GM23248 (cell line): ENCODE measurements at places on chromosomes 16 and 17. TPM values are rescaled to one million over a fixed set of nuclear protein-coding genes. Genes with fewer than 3 reads are reported as not detected.

DNA sequence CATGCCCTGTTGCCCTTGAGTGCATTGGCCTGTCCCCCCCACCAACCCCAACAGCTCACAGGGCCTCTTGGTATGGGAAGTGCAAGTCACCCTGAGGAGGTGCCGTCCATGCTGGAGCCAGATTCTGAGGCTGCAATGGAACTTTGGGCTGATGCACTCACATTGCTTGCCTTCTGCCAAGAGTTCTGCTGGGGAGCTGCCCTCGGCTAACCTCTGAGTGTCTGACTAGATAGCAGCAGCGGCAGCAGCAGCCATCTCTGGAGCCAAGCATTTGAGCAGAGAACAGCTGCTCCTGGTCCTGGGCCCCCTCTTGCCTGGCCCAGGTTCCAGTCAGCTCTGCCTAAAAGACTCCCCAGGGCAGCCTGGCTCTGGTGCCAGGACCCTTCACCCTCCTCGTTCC, 61.5 kb downstream of the GNAO1 start:
- H3K4me1 ChIP-seq = no peaks in the 10 kb centered on the region
- H3K36me3 ChIP-seq = no peaks in the 10 kb centered on the region
- no peak overlapping the region for H3K27ac ChIP-seq
- no peak overlapping the region for H3K4me3 ChIP-seq
- H3K27me3 ChIP-seq = no peaks in the 10 kb centered on the region
- no peak for DNase-seq

Gene PPY
- polyA plus RNA-seq = not detected in 2 replicates

DNA sequence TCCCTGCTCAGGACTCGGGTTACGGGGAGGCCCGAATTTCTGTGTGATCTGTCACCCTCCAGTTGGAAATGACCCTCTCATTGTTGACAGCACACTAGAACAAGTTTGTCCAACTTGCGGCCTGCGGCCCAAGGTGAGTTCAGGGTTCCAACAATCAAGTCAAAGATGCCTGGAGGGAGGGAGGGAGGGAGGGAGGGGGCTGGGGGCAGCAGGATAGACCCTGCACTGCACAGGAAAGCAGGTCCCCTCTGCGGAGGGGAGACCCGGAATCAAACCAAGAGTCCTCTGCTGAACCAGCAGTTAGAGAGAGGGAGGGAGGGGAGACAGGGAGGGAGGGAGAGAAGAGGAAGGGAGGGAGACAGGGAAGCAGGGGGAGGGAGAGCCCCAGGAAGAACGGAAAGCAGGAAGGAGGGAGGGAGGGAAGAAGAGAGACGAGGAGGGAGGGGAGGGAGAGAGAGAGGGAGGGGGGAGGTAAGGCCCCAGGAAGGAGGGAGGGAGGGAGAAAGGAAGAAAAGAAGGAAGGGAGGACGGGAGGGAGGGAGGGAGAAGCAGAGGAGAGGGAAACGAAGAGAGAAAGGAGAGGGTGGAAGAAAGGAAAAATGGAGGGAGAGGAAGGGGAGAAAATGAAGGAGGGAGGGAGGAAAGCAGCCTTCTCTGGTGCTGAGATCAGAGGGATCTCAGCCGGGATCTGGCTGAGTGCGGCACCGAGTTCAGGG, 96.7 kb upstream of the CDH5 start:
- H3K36me3 ChIP-seq = no peaks in the 10 kb centered on the region
- H3K27ac ChIP-seq = no peak overlapping the region
- no peaks in the 10 kb centered on the region for H3K27me3 ChIP-seq
- H3K4me3 ChIP-seq = peak overlapping the region; percentile 46; the same call in 1 of the 2 replicates
- no peak for DNase-seq
- H3K4me1 ChIP-seq = peaks cover 40% of the 10 kb centered on the region

Gene KRTAP4-1
- not detected in 2 replicates for polyA plus RNA-seq

DNA sequence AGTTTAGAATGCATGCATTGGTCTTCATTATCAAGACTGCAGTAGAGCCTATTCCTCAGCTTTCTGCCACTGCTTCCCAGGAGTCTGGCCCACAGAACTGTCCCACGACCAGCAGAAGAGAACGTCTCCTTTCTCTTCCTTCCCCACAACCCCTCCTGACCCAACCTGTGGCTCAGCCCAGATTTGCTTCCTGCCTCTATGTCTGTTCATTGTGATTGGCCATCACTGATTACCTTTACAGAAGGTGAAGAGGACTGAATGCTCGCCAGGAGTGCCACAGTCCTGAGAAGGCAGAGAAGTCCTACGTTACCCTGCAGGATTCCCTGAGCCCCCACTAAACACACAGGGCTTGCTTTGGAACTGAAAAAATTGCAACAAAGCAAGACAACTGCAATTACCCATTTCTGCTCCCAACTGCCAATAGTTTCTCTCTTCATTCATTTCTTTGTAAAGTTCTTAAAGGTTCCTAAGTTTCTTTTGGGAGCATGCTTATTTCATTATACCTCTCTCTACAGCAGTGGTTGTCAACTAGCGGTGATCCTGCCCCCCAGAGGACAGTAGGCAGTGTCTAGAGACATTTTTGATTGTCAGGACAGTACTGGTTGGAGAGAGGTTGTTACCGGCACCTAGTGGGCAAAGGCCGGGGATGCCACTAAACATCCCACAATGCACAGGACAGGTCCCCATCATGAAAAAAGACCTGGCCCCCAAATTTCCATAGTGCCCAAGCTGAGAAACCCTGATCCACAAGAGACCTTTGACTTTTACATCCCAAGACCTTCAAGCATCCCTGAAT, 4.5 kb upstream of the NAT9 start:
- H3K36me3 ChIP-seq = no peaks in the 10 kb centered on the region
- no peaks in the 10 kb centered on the region for H3K27me3 ChIP-seq
- DNase-seq = no peak
- 0 out of 2 replicates have a peak, but pooled peaks cover 7% of the 10 kb centered on the region for H3K4me1 ChIP-seq
- no peak overlapping the region for H3K4me3 ChIP-seq
- H3K27ac ChIP-seq = no peak overlapping the region

GRCh38 chr17:20156196-20157000, 147.2 kb downstream of the SPECC1 start:
- peak overlapping the region; percentile 74 for H3K4me3 ChIP-seq
- H3K36me3 ChIP-seq = no peaks in the 10 kb centered on the region
- no peak overlapping the region for H3K27ac ChIP-seq
- DNase-seq = peak; percentile 47
- peaks cover 16% of the 10 kb centered on the region for H3K27me3 ChIP-seq
- H3K4me1 ChIP-seq = no peaks in the 10 kb centered on the region

- H3K27me3 ChIP-seq = no peaks in the 10 kb centered on the region
- H3K4me3 ChIP-seq = no peak overlapping the region
- H3K36me3 ChIP-seq = peaks cover 13% of the 10 kb centered on the region
- H3K4me1 ChIP-seq = peaks cover 7% of the 10 kb centered on the region
These were observed 8.8 kb downstream of the RPL19 start for GRCh38 chr17:39208893-39209292.

- DNase-seq = no peak
- peaks cover 29% of the 10 kb centered on the region for H3K36me3 ChIP-seq
- H3K4me3 ChIP-seq = no peak overlapping the region
- no peaks in the 10 kb centered on the region for H3K4me1 ChIP-seq
- H3K27me3 ChIP-seq = no peaks in the 10 kb centered on the region
These were observed 89.5 kb downstream of the CDH11 start for GRCh38 chr16:65032387-65032786.

DNA sequence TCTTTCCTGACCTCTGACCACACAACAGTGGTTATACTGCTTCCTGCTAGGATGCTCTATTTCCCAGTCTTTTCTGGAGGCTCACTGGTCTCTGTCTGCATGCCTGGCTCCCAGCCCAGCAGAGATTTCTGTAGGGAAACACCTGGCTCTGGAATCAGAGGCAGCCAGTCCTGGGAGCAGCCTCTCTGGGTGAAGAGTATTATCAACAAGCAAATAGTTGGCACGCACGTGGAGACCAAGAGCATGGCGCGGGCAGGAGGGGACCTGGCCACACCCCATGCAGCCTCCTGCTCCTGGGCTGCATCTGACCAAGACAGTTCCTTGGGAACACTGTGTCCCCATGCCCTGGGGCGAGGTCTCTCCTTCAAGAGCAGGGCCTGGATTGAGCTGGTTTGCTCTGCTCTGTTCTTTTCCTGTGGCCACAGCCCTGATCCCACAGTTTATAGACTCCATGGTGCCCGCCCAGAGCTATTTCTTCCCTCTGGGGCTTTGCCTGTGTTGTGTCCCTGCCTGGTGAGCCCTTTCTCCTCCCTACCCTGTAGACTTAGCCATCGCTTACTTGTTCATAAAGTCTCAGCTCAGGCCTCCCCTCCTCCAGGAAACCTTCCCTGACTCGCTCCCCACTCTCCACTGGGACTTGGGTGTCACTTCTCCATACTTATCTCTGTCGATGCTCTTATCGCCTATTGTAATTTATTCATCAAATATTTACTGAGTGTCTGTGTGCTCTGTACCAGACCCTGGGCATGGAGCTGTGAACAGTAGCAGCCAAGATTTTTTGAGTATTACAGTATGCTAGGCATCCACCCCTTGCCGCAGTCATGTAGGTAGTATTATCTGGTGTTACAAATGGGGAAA, 60.6 kb downstream of the SCNN1B start:
- no peak overlapping the region for H3K27ac ChIP-seq
- H3K27me3 ChIP-seq = no peaks in the 10 kb centered on the region
- H3K4me1 ChIP-seq = no peaks in the 10 kb centered on the region
- no peaks in the 10 kb centered on the region for H3K36me3 ChIP-seq
- no peak overlapping the region for H3K4me3 ChIP-seq

GRCh38 chr16:24896439-24896838, 50.7 kb downstream of the SLC5A11 start:
- no peak for DNase-seq
- no peak overlapping the region for H3K4me3 ChIP-seq
- H3K4me1 ChIP-seq = no peaks in the 10 kb centered on the region
- no peaks in the 10 kb centered on the region; the same call in 1 of the 2 replicates for H3K27me3 ChIP-seq
- no peaks in the 10 kb centered on the region for H3K36me3 ChIP-seq
- H3K27ac ChIP-seq = no peak overlapping the region

Gene CORO7
- polyA plus RNA-seq = 5.9 and 7.3 TPM in 2 replicates

DNA sequence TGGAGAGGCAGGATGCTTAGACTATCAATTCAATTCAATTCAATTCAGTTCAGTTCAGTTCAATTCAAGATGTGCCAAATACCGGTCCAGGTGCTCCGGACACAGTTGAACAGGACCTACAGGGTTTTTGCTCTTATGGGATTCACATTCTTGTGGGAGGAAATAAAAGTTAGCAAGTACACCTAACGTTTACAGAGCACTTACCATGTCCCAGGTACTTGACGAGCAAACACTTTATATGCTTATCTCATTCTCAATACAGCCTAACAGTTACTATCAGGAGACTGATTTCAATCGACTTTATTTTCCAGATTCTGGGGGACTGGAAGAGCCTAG, 467 bp upstream of the GDE1 start:
- no peaks in the 10 kb centered on the region for H3K27me3 ChIP-seq
- peak overlapping the region; percentile 81 for H3K4me3 ChIP-seq
- peaks cover 3% of the 10 kb centered on the region for H3K4me1 ChIP-seq
- DNase-seq = no peak
- peak overlapping the region; percentile 69; the same call in 1 of the 2 replicates for H3K27ac ChIP-seq

DNA sequence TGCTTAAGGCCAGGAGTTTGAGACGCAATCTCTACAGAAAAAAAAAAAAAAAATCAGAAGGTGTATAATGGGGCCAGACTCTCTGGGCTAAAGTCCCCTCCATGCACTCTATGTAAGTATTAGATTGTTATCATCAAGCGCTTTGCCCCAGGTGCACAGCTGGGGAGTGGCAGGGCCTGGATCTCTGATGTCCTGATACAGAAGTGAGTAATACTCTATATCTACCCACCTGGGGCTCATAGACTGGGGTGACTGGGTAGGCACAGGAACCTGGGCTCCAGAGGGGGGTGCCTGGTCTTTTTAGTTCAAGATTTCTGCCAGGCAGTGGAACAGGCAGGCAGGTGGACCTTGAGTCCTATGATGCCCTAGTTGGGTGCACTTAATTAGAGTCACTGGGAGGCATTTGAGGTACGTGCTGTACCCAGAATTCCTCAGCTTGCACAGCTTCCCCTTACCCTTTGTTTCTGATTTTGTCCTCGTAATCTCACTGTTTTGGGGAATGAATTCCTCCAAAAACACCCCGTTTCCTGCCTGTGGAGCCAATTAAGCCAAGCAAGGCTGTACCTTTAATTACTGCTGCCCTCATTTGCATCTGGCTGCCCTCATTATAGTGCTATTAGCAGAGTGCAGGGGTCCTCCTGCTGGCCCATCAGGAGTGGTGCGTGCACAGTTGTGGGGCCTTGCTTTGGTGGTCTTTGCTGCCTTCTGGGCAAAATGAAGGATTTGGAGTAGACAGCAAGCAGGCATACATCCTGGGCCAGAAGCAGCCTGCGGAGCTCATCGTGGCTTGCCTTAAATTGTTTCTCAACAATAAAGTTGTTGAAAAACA, 239.0 kb downstream of the SNX29 start:
- no peaks in the 10 kb centered on the region for H3K4me1 ChIP-seq
- H3K4me3 ChIP-seq = no peak overlapping the region
- H3K36me3 ChIP-seq = no peaks in the 10 kb centered on the region

- peaks cover 47% of the 10 kb centered on the region for H3K4me1 ChIP-seq
- no peaks in the 10 kb centered on the region for H3K27me3 ChIP-seq
- H3K36me3 ChIP-seq = peaks cover 15% of the 10 kb centered on the region
- DNase-seq = peak; percentile 25
- peak overlapping the region; percentile 66; the same call in 1 of the 2 replicates for H3K27ac ChIP-seq
These were observed 45.7 kb downstream of the OMG start for GRCh38 chr17:31251105-31251969.

Gene DNAI2
- not detected in 2 replicates for polyA plus RNA-seq

GRCh38 chr16:608019-608418, 18.2 kb downstream of the RAB40C start:
- DNase-seq = no peak
- H3K36me3 ChIP-seq = no peaks in the 10 kb centered on the region
- no peaks in the 10 kb centered on the region for H3K27me3 ChIP-seq
- H3K4me1 ChIP-seq = no peaks in the 10 kb centered on the region
- H3K27ac ChIP-seq = no peak overlapping the region
- no peak overlapping the region for H3K4me3 ChIP-seq

GRCh38 chr16:87043231-87044031, 273.8 kb downstream of the C16orf95 start:
- no peaks in the 10 kb centered on the region for H3K36me3 ChIP-seq
- no peak overlapping the region for H3K4me3 ChIP-seq
- no peak overlapping the region for H3K27ac ChIP-seq

- no peaks in the 10 kb centered on the region for H3K36me3 ChIP-seq
- no peaks in the 10 kb centered on the region for H3K27me3 ChIP-seq
- no peak overlapping the region for H3K27ac ChIP-seq
- H3K4me1 ChIP-seq = 0 out of 2 replicates have a peak, but pooled peaks cover 7% of the 10 kb centered on the region
These were observed 5.1 kb downstream of the ARMC5 start for GRCh38 chr16:31464348-31464769.

- H3K27me3 ChIP-seq = 0 out of 2 replicates have a peak, but pooled peaks cover 3% of the 10 kb centered on the region
- H3K4me1 ChIP-seq = no peaks in the 10 kb centered on the region
- no peak overlapping the region for H3K4me3 ChIP-seq
- no peak for DNase-seq
- no peaks in the 10 kb centered on the region for H3K36me3 ChIP-seq
- no peak overlapping the region for H3K27ac ChIP-seq
These were observed 107.0 kb downstream of the RMI2 start for GRCh38 chr16:11452298-11452697.

Gene CD7
- polyA plus RNA-seq = 0.23 TPM in 1 of 2 replicates, not detected in the other

- H3K36me3 ChIP-seq = no peaks in the 10 kb centered on the region
- DNase-seq = peak; percentile 8
- no peak overlapping the region for H3K27ac ChIP-seq
These were observed 71.5 kb upstream of the DNAJA2 start for GRCh38 chr16:47045023-47045422.
